ENCODE measurements at places on chromosomes 3 and 15.

GRCh38 chr3:4067893-4068292 is 235.3 kb upstream of the SETMAR start:
- no peak for DNase-seq

DNA sequence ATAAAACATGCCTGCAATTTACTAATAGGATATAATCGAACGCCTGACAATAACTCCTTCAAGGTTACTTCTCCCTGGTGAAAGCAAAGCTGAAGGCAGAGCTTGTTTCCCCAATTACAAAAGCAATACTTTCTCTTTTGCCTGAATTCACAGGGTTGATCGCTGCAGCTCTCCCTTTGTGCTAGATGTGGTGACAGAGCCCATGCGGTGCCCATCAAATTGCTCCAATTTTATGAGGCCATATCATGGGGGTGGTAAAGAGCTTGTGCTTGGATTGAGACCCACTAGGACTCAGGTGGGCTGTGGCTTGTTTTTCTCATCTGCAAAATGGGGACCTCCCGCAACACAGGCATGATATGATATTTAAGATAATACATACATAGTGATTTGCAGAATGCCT is 143.4 kb downstream of the GREM1 start:
- DNase-seq, result no peak

DNA sequence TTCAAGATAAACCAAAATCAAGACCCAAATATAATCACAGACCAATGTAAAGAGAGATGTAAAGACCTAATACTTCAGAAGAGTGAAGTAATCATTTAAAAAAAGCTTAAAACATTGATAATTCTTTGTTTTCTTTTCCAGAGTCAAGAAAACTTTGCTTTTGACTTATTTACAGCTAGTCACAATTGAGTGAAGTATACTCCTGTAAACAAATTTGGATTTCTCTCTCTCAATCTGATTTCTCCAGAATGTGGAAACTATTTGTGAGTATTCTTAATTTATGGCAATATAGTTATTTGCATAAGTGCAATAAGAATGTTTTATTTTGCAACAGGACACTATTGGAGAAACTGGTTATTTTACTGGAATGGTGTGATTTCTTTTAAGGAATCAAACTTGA is 43.7 kb upstream of the ZBTB20 start:
- no peak for DNase-seq

DNA sequence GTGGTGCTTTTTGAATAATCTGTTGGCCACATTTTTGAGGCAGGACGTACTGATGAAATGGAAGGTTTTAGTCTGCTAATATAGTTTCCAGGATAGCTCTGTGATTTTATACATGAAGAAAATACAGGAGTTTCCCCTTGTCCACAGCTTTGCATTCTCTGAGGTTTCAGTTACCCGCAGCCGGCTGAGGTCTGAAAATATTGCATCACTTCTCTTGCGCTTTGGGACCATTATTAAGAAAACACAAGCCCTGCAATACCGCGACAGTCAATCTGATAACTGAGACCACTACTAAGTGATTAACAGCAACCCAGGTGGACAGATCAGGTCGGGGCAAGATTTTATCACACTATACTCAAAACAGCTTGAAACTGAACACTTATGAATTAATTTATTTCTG is 33.0 kb downstream of the BLM start:
- DNase-seq, result no peak

GRCh38 chr3:155350571-155350970 is 57.1 kb upstream of the STRIT1 start:
- DNase-seq, result no peak

Data from activated naive CD4-positive, alpha-beta T cell treated with anti-CD3 and anti-CD28 coated beads, Interleukin-2, amount 10 ng/mL, durations not matched to agents 7 days and 5 days (primary cell).